ENCODE measurements at places on chromosomes 4 and X.

GRCh38 chr4:98996056-98996764, 689 bp downstream of the METAP1 start:
- no peak for DNase-seq

GRCh38 chr4:16607241-16608066, 291.0 kb downstream of the LDB2 start:
- no peak for DNase-seq

GRCh38 chr4:70709611-70710205, 12.1 kb upstream of the RUFY3 start:
- no peak for DNase-seq

DNA sequence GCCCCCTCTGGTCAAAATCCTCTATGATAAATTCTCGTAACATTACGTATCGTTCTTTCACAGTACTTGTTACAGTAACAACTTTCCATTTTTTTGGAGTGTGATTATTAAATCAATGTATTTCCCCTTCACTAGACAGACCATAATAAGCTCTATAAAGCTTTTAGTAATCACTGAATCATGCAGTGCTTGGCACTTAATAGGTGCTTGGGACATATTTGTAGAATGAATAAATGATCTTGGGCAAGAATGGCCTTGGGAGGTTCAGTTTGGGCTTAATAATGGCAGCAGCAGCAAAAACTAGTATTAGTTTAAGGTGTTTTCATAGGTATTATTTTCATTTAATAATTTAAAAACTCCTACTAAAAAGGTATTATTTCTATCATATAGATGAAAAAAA, 33.4 kb upstream of the SFRP2 start:
- no peak for DNase-seq

DNA sequence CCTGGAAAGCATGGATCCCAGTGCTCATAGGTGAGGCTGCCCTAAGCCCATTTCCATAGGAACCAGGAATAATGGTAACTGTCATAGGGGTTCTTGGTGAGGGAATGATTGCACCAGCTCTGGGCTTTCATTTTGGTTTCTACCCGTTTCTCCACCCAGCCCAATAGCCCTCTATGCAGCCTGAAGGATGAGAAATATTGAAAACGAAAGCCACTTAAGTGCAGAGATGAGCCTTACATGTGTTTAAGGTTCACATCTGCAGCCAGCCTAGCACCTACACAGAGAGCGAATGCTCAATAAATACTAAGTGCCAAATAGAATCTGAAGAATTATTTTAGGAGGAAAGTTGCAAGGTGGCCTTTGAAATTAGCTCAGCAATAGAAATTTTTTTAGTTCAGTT, 60.4 kb downstream of the MCF2 start:
- no peak for DNase-seq

DNA sequence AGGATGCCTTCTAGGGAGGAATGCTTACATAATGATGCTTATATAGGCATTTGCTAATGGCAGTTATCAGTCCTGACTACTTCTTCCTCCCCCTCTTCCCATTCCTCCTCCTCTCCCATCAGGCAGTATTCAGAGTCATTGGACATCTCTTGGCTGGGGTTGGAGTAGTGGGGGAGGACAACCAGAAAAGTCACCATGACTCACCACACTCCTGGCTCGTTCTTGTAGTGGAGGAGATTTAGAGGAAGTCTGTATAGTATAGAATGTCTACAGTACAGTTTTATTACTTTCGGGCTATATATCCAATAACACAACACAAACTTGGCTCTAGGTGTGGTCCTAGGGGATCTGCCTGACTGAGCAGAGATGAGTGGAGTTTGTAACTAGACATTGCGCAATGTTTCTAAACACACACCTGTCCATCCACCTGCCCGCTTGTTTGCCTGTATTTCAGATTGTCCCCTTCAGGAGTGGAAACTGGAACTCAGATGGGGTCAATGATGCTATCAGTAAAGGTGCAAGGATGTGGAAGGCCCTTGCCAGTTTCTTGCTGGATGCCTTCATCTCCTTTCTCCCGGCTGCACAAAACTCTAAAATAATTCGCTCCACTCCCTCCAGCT, 27.9 kb upstream of the KIAA1210 start:
- no peak for DNase-seq

DNA sequence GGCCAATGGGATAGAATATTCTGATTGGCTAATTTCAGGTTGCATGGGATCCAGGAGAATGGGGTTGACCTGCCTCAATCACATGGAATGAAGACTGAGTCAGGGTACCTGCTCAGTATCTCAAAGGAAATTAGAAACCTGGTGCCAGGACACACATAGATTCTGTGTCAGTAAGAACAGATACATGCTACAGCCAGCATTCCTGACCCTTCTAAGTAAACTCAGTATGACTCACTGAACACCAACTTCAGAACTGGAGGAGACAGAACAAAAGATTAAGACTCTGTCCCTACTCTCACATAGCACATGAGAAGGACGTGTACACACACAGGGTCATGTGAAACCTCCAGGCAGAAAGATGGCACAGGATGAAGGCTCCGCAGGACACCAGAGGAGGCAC, 54.5 kb downstream of the FAM184B start:
- no peak for DNase-seq

Data from kidney epithelial cell (primary cell).